ENCODE measurements at places on chromosomes 7 and 10.

GRCh38 chr7:156823435-156823834 is 69.5 kb downstream of the LMBR1 start:
- DNase-seq: no peak

GRCh38 chr7:4113976-4114375 is 568.1 kb upstream of the FOXK1 start:
- no peak for DNase-seq

DNA sequence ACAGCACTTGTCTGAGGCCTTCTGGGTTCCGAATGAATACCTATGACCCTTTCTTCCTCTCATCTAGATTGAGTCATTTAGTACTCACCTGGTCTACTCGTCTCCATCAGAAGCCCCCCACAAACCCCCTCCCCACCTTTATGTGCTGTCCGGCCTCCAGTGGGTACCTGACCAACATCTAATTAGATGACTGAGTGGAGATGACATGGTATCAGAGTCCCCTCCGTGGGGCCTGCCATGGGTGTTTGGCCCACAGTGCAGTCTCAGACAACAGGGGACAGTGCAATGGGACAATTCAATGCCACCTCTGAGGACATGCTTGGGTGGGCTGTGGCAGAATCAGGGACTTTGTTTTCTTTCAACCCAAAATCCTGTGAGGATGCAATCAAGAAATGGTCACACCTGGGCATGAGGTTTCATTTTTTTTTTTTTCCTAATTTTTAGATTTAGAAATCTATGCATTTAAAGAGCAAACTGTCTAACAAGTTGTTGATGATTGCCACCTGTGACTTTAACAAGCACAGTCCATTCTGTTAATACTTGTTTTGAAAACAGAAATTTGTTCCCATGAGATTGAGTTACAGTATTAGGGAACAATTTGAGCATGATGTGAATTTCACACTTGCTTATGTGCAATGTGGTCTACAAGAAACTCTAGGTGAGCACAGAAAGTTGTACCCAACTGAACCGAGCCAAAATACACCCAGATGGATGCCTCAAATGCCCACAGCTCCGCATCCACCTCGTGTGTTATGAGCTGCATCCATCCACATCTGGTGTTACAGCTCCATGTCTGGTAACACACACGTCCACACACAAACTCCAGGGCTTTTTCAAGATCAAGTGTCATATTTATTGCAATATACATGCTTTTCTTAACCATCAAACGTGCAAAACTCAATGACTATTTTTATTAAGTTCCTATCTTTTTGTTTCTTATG is 27.5 kb downstream of the GPRIN2 start:
- no peak for DNase-seq

- DNase-seq: no peak
Measured at GRCh38 chr10:120460186-120460585, 3.2 kb downstream of the PLPP4 start.

DNA sequence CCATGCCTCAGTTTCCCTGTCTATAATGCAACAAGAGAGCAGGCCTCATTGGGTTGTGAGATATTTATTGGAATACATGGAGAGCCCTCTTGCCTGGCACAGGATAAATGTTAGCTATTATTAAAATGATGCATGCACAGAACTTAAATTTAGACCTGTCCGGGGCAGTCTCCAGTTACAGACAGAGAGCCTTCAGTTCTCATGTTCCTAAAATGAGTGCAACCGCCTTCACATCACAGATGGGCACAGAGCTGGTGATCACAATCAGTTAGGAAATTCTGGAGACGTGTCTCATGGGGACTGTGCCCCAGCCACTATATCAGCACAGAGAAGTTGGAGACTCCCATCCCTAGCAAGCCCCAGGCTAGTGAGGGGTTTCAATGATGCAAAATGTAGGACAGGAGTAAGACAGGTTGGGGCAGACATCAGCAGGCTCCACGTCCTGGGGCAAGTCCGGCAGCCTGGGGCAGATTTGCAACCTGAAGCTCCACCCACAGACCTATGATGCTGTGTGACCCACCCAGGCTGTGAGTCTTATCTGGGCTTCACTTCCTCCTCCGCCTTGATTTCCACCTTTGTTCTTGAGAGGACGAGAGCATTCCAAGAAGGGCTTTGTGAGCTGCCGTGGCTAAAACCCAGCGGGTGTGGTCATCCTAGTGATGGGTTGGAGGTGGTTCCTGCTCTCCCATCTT is 49.4 kb downstream of the CXCL12 start:
- no peak for DNase-seq

- no peak for DNase-seq
Measured at GRCh38 chr7:99860281-99861127, 16.3 kb downstream of the OR2AE1 start.

DNA sequence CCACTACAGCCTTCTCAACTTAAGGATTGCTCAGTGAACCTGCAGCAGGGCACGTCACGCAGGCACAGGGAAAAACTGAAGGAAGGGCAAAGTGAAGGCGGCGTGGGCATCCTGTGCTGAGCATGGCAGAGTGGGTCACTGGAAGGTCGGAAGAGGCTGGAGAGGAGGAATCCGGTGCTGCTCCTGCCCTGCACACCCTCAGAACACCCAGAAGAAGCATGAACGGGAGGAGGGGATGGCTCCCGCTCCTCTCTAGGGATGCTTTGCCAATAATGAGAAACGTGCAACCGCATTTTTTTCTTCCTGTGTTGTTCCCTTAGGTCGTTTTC is 175.1 kb downstream of the TNS3 start:
- DNase-seq: no peak

- DNase-seq: no peak
Measured at GRCh38 chr10:120182431-120182830, 274.6 kb upstream of the PLPP4 start.

GRCh38 chr7:28704706-28705105 is 253.4 kb downstream of the TRIL start:
- DNase-seq: no peak

GRCh38 chr7:50481867-50482266 is 31.7 kb upstream of the FIGNL1 start:
- no peak for DNase-seq

GRCh38 chr7:43700059-43700501 is 29.2 kb downstream of the COA1 start:
- peak; percentile 81 for DNase-seq

- peak; percentile 79 for DNase-seq
Measured at GRCh38 chr10:89278034-89278535, 23.8 kb upstream of the IFIT2 start.

- no peak for DNase-seq
Measured at GRCh38 chr7:129643550-129644170, 32.1 kb downstream of the NRF1 start.

DNA sequence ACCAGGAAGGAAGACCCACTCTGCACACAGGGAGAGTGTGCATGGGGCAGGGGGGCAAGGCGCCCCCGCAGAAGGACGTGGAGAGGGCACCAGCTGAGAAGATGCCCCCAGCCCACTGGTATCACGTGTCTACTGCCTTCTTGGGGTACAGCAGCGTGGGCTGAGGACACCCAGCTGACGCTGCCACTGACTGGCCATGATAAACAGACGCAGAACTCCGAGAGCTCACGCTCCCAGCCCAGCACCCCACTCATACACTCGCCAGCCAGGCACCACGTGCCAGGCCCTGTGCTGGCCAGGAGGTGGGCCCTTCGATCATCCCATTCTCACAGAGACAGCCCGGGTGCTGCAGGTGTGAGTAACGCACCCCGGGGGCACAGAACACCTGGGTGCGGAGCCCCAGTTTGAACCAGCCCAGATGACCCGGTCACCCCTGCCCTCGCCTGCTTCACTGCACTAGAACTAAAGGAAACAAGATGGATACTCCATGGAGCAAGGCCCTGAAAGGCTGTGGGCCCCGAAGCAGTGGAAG is 199.8 kb downstream of the MAD1L1 start:
- no peak for DNase-seq

- peak; percentile 6 for DNase-seq
Measured at GRCh38 chr7:115099906-115100305, 178.0 kb downstream of the MDFIC start.

- no peak for DNase-seq
Measured at GRCh38 chr10:31028081-31028480, 3.6 kb downstream of the ZNF438 start.

GRCh38 chr10:20614911-20615310 is 282.2 kb downstream of the NEBL start:
- DNase-seq: no peak

GRCh38 chr7:101829821-101830220 is 12.4 kb downstream of the CUX1 start:
- no peak for DNase-seq

- DNase-seq: no peak
Measured at GRCh38 chr7:73829505-73829904, 1.3 kb upstream of the CLDN4 start.

DNA sequence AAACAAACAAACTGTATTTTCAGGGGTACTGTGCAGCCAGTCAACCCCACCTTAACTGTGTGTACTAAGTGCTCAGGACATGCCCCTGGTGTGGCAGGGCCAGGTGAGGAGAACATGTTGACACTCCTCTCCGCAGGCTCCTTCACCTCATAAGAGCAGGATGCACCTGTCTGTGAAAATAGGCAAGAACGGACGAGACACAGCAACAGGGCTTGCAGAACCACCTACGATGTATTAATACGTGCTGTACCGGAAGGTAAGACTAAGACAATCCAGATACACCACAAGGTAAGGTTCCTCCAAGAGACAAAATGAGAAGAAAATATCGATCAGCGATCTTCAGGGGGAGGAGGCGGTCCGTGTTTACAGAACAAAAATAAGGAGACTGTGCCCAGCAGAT is 65.8 kb upstream of the CAMK2B start:
- DNase-seq: no peak

DNA sequence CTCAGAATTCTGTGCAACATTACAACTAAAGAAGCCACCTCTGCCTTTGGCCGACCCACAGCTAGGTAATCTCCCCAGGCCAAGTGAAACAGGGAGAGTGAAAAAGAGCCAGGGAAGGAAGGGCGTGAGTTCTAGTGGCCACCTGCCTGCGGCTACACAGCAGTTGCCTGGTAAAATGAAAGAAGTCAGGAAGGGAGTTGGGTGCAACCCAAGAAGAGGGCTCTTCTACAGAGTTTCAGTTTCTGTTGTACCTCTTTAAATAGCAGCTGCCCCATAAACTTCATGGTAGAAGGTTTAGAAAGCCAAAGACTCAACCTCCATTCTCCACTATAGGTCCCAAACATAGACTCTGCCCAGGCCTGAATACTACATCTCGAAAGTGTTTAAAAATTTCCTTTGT is 76.2 kb upstream of the TMEM168 start:
- no peak for DNase-seq

DNA sequence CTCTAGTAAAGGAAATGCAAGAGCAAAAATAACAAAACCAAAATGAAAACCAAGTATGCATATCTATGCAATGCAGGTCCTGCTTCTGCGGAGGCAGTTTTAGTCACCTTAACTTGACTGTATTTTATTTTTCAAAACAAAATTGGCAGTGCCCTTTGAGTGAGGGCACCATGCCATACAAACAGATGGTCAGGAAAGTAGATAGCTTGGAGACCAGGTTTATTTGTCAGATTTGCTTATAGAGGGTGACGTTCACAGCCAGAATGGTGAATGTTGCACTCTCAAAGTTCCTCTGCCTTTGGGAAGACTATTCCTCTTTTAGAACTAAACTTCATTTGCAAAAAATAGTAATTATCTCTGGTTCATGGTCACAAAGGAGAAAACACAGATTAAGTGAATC is 801.9 kb downstream of the ANKRD7 start:
- DNase-seq: no peak

DNA sequence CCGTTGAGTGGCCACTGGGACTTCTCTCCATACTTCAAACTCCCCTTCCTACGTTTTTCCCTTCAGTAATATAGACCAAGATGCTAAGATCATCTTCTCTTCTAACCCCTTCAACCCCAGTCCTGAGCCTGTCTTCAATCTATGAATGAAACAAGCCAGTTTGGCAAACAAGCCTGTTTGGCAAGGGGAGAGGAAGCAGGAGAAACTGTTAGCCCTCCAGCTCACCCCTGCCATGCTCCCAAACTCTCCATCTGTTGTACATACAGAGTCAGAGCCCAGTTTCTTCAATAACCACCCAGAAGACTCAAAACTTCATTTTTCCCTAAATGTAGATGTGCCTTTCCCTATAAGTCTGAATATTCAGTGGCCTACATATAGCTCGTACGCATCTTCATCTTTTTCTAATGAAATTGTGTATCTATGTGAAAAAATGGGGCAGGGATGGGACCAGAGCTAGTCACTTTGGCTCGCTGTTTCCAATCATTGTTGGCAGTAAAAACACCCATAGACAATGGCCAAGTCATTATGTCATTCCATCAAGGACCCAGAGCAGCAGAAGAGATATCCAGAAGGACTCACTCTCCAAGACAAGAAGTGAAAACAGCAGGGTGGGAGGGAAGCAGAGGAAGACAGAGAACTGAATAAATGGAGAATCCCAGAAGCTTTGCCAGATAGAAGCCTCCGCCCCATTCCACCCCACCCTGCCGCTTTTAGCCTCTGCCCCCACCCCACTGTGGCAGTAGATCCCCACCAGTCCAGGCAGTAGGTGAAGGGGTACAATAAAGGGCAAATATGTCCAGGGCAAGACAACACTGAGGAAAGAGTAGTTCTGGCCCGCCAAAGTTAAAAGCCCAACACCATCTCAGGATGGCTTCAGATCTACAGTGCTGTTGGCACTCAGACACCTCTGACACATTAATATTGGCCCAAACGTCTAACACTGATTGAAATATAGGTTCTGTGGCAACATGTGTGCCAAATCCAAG is 87.3 kb downstream of the DOCK4 start:
- DNase-seq: no peak

DNA sequence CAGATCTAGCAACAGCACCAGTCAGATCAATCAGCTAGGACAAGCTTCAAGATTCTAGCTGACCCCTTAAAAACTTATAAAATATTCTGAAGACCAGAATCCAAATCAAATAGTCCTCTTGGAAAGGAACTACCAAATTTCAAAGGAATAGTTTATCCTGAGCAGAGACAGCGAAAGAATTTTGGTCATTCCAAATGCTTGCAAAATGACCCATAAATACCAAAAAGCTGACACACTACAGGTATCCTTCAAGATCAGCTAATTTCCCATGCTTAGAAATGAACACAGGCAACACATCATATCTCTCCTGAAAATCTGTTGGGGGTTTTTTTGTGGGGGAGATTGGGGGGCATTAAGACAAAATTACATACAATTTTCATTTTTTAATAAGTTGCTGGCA is 78.8 kb downstream of the PDSS1 start:
- DNase-seq: no peak

- no peak for DNase-seq
Measured at GRCh38 chr7:3655635-3656034, 354.6 kb downstream of the SDK1 start.

DNA sequence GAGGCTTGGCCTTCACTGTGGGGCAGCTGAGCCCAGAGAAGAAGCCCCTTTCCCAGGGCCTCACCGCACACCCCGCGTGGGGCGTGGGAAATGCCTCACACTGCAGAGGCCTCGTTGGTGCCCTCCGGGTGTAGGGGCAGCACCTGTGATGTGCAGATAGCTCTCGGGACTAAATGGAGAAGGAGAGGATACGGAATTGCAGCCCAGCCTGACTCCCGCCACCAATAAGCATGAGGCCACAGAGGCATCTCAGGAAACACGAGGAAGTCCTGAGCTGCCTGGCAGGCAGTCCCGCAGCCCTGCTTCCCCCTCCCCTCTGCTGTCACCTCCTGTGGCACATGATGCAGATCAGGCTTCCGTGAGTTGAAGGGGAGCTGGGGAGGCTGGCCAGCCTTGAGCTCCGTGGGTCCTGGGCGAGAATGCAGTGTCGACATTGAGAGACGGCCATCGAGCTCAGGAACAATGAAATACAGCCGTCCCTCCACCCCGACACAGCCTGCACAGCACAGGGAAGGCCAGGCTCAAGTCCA is 59.6 kb upstream of the PPP2R2D start:
- no peak for DNase-seq

Data from inflammatory macrophage treated with lipopolysaccharide for 1 hour (primary cell).